ENCODE measurements at places on chromosomes 1 and 21.

DNA sequence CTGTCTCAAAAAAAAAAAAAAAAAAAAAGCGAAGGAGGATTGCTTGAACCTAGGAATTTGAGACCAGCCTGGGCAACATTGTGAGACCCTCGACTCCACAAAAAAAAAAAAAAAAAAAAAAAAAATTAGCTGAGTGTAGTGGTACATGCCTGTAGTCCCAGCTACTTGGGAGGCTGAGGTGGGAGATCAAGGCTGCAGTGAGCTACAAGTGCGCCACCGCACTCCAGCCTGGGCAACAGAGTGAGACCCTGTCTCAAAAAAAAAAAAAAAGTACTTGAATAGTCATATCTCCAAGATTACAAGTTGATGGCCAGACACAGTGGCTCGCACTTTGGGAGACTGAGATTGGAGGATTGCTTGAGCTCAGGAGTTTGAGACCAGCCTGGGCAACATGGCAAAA, 27.4 kb downstream of the ENO1 start:
- no peak for DNase-seq

DNA sequence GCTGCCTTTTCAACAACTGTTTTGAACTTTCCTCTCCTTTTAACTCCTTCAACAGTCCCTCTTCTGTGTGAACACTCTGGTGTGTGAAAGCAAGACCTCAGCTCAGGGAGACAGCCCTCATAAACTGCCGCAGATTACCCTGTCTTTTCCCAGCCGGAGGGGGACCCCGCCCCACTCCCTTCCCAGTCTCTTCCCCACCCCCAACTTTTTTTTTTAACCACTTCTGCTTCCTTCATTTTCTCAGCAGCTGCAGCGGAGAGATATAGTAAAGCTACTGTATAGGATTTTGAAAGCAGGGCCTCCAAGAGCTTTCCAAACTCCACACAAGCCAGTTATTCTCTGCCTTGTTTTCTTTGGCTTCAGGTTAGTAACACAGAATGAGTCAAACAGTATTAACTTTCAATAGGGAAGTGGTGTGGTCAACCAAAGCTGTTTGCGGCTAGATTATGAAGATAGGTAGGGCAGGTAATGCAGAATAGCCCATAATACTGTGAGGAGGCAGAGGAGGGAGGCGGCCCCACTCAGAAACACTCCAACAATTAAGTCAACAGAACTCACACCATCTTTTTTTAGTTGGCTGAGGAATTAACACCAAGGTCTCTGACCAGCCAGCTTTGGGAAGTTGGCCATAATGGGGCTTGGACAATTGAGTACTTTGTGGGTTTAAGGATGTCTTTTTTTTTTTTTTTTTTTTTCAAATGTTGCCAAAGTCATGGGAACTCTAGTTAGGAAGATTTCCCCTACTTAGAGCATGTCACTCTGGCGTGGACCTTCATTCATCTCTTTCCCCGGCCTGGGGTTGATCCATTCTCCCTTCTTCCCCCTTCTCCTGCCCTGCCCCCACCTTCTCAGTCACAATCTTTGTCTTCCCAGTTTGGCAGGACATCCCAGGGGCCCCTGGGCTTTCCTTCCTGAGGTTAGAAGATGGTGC, 177.0 kb downstream of the CLIC6 start:
- DNase-seq, result peak; percentile 15

- DNase-seq, result no peak
Observed at GRCh38 chr1:210746024-210746731, 387.8 kb downstream of the KCNH1 start.

- DNase-seq, result no peak
Observed at GRCh38 chr1:173863224-173864161, 4.3 kb downstream of the GAS5 start.

DNA sequence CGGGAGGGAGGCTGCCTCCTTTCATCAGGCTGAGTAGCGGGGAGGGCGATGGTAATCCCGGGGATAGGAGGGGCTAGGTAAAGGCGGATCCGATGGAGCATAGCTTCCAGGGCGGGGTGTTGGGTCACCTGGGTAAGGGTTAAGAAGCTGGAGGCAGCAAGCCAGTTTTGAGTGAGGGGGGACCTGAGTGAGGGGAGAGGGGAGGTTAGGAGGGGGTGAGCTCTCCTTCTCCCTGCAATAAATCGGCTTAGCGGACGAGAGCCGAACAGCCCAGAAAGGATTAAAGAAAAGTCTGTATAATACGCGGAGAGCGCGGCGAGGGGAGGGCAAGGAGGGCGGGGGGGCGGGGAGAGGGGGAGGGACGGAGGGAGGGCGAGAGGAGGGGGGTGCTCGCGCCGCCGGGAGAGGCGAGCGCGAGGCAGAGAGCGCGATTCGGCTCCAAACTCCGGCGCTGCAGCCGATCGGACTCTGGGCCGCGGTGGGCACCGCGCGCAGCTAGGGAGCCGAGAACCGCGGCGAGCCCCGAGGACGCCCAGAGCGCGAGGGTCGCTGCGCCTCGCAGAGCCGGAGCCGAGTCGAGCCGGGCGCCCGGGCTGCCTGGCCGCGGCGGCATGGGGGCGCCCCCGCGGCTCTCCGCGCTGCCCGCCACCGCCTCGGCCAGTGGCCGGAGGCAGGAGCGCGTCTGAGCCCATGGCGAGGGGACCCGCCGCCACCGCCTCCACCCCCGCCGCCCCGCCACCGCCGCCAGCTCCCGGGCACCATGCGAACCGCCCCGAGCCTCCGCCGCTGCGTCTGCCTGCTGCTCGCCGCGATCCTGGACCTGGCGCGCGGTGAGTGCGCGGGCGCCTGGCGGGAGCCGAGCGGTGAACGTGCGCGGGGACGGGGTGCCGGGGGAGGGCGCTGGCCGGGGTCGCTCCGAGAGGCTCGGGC, at the start of gene IGSF21:
Gene IGSF21, plus strand, starts transcription at position 430 of the 930 bp plus-strand sequence. Its CDS starts 331 bp downstream, at position 761.
- DNase-seq, result no peak

DNA sequence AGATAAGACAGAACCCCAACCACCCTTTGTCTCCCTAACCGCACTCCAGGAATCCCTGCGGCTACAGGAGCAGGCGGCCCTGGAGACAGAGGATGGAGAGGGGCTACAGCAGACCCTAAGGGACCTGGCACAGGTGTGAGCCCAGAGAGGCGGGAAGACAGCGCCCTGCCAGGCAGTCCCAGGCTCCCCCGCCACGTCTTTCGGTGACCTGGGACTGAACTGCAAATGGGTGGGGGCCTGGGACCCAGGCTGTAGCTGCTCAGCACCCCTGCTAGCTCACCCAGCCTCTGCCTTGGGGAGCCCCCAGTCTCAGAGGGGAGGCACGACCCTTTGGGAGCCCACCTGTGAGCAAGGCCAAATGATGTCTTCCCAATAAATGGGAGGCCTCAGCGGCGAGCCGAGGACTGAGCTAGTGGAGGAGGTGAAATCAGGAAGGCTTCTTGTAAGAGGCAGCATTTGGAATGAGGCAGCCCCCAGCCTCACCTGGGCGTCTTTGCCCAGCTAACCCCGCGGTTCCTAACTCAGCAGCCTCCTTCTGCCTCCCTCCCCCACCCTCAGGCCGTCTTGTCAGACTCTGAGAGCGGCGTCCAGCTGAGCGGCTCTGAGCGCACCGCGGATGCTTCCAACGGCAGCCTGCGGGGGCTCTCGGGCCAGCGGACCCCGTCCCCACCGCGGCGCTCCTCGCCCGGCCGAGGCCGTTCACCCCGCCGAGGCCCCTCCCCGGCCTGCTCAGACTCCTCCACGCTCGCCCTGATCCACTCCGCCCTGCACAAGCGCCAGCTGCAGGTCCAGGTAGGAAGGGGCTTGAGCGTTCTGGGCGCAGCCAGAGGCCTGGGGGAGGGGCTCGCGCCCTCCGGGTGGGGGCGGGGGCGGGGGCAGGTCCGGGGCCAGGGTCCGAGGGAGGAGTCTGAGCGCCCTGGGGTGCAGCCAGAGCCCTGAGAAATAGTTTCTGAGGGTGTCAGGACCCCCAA, 16.9 kb downstream of the CROCC start:
- no peak for DNase-seq

- no peak for DNase-seq
Observed at GRCh38 chr1:18261891-18262290, 154.3 kb downstream of the IGSF21 start.

- DNase-seq, result no peak
Observed at GRCh38 chr1:230315099-230315498, 111.0 kb downstream of the PGBD5 start.

GRCh38 chr1:192844360-192844759, 35.5 kb downstream of the RGS2 start:
- DNase-seq, result no peak

GRCh38 chr1:22428672-22429071, 23.0 kb upstream of the ZBTB40 start:
- no peak for DNase-seq
